ENCODE measurements at places on chromosomes 12 and 14.
A peak's percentile ranks its signal among the peaks of the same experiment; 100 is the strongest.

- DNase-seq: no peak
These were observed 49.5 kb upstream of the STON2 start for GRCh38 chr14:81449576-81449975.

DNA sequence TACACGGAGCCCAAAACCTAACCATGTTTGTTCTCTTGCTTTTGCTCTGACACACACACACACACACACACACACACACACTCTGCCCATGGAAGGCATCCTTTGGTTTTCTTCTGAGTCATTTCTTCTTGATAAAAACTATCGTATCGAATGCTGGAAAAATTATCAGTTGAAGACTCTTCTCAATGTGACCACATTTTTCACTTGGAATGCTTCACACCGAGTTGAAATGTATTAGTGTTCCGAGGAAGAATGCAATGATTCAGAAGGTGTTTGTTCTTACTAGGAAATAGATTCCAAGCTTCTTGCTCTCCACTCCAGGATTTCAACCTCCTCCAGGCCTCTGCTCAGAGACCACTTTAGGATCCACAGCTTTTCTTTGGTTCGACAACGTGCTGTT lies 226.3 kb downstream of the MON2 start:
- no peak for DNase-seq

DNA sequence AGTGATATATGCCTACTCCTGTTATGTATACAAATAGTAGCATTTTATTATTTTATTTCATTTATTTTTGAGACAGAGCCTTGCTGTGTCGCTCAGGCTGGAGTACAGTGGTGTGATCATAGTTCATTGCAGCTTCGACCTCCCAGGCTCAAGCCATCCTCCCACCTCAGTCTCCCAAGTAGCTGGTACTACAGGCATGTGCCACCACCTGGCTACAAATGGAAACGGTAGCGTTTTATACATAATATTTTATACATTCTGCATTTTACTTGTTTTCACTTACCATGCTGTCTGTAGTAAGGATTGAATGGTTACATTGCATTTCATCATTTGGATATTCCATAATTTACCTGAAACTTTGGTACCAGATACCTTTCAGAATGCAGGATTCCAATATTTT lies 14.1 kb downstream of the C1R start:
- DNase-seq: no peak

- DNase-seq: no peak
These were observed 15.1 kb downstream of the SERPINA5 start for GRCh38 chr14:94596361-94596760.

- DNase-seq: no peak
These were observed 30.7 kb downstream of the FRMD6 start for GRCh38 chr14:51682411-51682810.

- DNase-seq: peak; percentile 72
These were observed 147.6 kb downstream of the PAH start for GRCh38 chr12:102769323-102769916.

GRCh38 chr12:31966558-31967205 lies 7.5 kb downstream of the RESF1 start:
- no peak for DNase-seq

DNA sequence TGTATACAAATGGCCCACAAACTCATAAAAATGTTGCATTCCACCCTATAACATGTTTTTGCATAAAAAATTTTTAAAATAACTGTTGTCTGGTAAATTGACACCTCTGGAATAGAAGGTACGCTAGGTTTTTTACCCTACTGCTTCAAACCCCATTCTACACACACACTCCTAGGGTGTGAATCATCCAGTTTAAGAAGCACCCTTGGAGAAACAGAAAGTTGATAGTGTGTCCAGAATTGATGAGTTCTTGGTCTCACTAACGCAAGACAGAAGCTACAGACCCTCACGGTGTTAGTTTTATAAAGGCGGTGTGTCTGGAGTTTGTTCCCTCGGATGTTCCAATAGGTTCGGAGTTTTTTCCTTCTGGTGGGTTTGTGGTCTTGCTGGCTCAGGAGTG lies 158.5 kb downstream of the KLRB1 start:
- no peak for DNase-seq

DNA sequence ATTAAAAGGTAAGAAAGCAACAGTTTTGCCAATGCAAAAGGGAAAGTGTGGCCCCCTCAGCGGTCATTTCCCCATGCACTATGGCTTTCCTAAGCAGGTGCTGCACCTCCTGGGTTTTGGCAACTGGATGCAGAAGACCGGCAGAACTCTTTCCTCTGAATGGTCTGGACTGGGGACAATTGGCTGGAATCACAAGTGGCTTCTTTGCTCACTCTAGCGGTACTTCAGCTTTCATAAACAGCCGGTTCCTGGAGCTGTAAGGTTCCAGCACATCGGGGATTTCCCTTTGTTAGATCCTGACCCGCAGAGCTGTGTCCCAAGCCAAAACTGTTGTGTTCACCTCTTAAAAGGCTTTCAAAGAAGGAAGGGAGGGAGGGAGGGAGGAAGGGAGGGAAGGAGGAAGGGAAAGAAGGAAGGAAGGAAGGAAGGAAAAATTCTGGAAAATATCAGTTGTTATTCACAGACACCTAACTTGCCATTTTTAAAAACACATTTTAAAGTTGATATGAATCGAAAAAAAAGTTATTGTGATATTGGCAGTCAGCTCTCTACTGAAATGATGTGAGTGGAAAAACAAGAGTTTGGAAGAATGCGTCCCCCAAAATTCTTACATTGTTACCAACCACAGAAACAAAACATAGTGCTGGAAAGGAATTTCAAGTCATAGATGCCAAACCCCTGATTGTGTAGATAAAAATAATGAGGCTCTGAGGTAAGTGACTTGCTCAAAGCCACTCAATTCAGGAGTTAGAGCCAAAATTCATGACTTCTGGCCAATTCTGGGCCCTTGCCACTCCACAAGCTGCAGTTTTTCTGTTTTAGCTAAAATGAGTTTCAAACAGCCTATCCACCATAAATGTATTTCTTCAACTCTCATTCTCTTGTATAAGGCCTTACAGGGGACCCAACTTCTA lies 220.6 kb upstream of the HMGA2 start:
- DNase-seq: no peak

DNA sequence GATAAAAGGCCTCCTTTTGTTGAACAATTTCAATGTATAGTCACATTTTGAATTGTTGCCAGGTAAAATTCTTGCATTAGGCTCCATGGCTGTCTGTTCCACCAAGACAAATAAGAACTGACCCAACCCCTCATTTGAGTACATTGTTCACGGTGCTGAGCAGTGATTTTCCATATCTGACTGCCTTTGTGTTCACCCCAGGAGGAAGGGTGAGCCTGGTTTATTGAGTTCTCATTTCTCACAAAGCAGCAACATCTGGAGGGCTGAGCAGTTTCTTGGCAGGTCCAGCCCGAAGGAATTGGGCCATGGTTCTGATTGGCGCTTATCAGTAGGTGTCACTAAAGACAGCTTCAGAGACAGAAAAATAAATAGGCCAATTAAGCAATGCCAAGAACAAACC lies 149.1 kb downstream of the BMP4 start:
- DNase-seq: no peak

DNA sequence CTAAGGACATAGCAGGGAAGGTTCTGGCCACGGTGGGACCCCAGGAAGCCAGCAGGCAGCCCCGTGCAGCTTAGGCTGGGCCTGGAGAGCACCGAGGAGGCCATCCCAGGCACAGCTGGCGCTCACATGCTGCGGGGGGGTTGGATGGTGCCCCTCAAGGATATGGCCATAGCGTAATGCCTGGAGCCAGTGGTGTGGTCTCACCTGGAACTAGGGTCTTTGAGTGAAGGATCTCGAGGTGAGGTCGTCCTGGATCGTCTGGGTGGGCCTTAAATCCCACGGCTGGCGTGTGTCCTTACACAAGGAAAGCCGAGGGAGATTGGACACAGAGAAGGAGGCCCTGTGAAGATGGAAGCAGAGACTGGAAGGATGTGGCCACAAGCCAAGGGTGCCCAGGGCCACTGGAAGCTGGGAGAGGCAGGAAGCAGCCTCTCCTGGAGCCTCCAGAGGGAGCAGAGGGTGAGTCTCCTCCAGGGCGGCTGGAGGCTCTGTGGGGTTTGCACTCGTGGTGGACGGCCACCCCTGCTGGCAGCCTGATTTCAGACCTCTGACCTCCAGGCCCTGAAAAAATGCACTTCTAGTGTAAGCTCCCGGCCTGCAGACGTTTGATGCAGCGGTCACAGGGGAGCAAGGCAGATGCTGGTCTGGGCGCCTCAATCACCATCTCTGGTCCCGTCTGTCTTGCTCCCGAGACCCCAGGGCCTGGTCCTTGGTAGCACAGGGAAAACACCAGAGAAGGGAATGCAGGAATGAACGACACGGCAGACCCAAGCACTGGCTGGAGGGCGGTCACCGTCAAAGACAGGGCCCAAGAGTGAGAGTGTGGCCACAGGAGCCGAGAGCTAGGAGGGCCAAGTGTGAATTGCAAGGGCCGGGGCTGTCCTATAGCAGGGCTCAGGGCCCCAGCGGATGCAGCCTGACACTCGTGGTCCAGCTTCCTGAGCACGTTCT lies 218.6 kb downstream of the KIF26A start:
- no peak for DNase-seq

DNA sequence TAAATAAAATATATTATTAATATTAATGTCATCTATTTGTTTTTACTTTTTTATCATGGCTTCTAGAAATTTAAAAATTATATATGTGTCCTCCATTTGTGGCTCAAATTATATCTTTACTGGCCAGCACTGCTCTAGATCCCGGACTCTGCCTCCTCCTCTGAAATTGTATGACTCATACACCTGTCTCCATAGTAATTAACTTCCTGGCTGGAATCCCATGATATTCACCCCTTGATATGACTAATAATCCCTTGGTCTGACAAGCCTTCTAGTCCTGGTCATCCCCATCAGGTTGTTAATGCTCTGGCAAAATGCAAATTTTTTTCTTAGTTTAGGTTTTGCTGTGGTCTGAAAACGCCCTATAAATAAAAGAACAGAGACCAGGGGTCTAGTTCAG lies 116.2 kb downstream of the BMP4 start:
- no peak for DNase-seq

GRCh38 chr12:130246560-130246959 lies 84.3 kb downstream of the FZD10 start:
- DNase-seq: no peak

GRCh38 chr12:110424237-110424636 lies 20.7 kb upstream of the ANAPC7 start:
- DNase-seq: no peak

GRCh38 chr12:12265571-12266388 lies 1.1 kb downstream of the LRP6 start:
- peak; percentile 35 for DNase-seq

DNA sequence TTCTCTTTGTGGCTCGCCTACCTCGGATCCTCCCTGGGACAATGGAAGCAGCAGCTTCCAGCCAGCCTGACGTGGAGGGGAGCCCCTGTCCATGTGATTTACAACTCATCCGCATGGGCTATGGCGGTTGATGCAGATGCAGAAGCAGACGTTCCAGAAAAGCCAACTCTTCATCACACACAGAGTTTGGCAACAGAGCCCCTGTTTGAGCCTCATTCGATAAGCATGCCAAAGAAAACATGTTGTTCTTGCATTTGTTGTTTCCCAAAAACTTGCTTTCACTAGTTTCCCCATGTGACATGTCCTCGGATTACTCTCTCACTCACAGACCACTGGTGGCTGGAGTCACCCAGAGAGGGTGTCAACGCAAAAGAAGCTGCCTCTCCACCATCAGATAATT lies 16.4 kb upstream of the TC2N start:
- DNase-seq: no peak

GRCh38 chr14:54489731-54490444 lies 1.1 kb upstream of the GMFB start:
- no peak for DNase-seq

GRCh38 chr14:96409701-96410100 lies 17.8 kb downstream of the AK7 start:
- no peak for DNase-seq

GRCh38 chr14:32375663-32376062 lies 46.6 kb downstream of the AKAP6 start:
- no peak for DNase-seq

DNA sequence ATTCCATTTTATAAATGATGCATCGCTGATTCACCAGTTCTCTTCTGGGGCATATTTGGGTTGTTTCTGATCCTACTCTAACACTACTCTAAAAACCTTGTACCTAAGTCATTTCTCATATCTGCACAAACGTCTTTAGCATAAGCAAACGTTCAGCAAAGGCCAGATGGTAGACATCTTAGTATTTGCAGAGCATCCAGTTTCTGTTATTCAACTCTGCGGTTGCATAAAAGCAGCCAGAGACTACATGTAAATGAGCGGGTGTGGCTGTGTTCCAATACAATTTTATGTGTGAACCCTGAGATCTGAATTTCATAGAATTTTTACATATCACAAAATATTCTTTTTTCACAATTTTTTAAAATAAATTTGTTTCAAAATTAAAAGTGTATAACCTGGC lies 22.8 kb upstream of the MMP17 start:
- no peak for DNase-seq

GRCh38 chr14:73591690-73592449 lies at the start of gene ACOT4:
ACOT4 (plus strand) TSS chr14:73591873; CDS start chr14:73591960, 87 bp downstream.
- no peak for DNase-seq

- DNase-seq: no peak
These were observed 34.7 kb upstream of the FZD10 start for GRCh38 chr12:130127532-130127911.

DNA sequence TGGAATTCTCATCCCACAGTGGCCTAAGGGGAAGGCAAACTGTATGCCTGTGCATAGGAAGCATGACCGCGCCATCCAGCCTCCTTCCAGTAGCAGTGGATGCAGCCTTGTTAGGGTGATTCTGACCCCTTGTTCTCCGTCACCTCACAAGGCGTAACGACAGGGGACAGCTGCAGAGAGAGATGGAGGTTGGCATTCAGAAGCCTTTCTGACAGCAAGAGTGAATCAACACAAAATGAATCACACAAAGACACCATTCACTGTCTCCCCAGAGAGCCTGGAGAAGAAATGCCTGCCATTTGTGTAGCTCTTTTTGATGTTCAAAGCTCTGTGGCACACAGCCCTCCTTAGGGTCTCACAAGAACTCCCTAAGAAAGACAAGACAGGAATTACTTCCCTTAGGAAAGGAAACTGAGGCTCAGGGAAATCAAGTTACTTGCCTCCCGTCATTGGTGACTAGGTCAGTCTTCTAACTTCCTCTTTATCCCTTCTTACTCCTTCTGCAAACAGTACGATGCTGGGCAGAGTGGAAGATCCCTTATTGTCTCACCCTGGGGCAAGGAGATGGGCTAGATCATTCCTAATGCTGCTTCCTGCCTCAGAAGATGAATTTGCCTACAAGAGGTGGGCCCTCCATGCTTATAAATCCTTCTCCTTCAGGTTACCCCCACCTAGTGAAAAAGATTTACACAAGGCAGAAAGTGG lies 280.9 kb downstream of the CACNA1C start:
- DNase-seq: no peak

DNA sequence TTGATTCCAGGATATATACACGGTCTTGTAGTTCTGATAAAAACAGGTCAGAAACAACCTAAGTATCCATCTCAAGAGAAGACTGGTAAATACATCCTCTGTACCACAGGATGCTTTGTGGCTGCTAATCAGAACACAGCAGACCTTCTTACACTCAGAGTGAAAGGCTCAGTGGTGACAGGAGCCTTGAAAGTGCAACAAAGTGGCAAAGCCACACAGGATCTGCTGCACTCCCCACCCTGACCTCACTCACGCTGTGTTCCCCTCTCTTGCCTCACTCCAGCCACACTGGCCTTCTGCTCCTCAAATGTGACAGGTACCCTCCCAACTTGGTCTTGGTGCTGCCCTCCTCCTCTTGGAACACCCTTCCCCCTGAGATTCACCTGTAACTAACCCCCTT lies 98.1 kb upstream of the GRIP1 start:
- no peak for DNase-seq
